AG08395 (cell line): ENCODE measurements at places on chromosomes 12 and 14.

DNA sequence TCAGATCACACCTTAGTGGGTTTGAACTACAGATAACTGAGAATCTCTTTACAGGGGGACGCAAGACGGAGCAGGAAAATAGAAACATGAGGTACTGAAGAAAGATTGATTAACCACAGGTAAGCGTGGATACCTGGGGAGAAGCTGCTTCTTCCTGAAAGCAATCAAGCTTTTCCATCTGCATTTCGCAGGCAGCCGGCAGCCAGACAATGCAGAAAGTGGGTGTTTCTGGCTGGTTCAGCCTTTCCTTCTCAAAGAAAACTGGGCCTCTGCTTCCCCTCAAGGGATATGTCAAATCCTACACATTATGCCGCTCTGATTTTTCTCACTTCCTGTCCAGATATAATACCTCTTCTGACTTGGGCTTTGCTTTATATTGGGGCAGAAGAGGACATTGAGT is 39.1 kb upstream of the PPFIA2 start:
- DNase-seq, result no peak

DNA sequence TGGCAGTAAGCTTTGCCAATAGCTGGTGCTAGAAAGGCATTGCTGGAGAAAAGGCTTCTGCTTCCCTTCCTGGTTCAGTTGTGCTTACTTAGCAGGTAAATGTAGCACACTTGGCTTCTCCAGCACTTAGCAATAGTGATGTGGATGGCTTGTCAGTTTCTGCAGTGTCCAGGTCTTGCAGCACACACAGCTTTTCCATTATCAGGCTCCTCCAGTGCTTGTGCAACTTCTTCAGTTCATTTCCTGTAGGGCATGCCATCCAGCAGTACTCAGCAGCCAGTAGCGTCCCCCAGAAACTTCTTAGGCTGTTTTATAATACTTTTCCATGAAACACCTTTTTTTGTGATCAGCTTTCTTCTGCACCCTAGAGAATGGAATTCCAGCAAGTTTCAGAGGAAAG is 154.6 kb downstream of the SLC6A15 start:
- DNase-seq, result peak; percentile 55

GRCh38 chr12:31647086-31647491 is 12.4 kb upstream of the ETFBKMT start:
- DNase-seq, result no peak

GRCh38 chr12:95146769-95147168 is 70.5 kb downstream of the FGD6 start:
- DNase-seq, result no peak

GRCh38 chr12:57993030-57993429 is 51.7 kb downstream of the ATP23 start:
- DNase-seq, result no peak

GRCh38 chr14:105026033-105026785 is 5.3 kb upstream of the CDCA4 start:
- DNase-seq, result no peak

- no peak for DNase-seq
These were observed 467 bp upstream of the JAG2 start for GRCh38 chr14:105168979-105169507.

DNA sequence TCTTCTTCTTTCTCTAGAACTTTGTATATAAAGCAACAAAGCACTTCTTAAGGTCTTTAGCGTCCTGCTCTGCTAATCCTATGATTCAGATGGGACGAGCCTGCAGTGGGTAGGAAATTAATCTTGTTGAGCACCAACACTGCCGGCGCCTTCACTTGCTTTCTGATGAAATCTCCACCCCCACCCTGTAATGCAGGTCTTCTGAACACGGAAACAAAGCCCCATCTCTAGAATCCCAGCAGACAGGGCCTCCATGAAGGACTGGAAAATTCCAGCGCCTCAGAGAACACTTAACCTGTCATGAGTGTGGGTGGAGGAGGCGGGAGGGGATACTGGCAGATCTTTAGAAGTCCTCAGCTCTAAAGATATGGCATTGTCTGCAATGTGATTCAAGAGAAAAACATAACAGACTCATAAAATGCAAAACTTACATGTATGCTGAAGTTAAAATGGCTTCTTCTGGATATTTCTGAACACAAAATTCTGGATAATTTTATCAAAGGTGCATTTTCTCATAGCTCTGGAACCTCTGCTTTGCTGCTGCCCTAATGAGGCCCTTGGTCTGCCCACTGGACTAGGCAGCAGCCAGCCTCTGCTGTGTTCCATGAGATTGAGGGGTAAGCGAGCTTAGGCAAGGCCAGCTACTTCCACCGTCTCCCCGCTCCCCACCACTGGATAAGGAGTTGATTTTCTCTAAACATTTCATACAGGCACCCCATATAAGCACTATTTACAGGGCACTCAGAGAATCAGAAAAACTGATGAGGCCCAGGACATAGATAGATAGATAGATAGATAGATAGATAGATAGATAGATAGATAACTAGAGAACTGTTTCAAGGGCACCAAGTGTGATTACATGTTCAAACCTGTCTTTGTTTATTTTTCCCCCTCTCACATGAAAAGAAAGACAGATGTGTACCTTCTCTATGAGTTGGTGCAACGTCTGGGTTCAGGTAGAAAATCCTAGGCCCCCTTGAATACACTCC is 43.1 kb downstream of the ZFP36L1 start:
- DNase-seq, result no peak

- DNase-seq, result no peak
These were observed 983.6 kb downstream of the VRK1 start for GRCh38 chr14:97780804-97781203.

DNA sequence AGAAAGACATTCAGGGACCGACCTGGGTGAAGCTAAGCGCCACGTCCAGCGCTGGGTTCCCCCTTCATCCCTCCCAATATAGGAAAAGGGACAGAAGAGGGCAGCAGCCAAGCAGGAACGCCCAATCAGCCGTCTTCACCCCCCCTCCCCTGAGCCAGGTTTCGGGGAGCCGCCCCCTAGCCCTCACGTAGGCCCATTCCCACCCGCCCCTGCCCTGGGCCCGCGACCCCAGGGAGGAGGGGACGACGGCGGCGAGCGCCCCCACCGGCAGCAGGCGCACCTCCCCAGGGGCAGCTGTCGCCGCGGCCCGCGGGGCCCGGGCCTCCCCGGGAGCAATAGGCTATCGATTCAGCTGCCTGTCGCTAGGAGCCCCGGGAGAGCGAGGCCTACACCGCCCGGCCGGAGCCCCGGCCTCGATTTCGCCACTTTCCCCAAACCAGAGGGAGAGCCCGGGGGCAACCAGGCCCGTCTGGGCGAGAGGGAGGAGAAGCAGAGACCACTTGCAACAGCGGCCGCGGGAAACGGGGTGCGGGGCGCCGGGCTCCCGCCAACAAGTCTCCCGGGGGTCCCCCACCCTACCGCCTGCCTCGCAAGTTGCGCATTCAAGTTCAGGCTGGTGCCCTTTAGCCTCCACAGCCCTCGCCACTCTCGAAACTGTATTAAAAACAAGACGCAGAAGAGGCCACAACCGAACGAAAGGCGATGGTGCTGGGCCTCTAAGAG is 1.3 kb downstream of the DCAF5 start:
- peak; percentile 76 for DNase-seq

- no peak for DNase-seq
These were observed 48.0 kb upstream of the ARID2 start for GRCh38 chr12:45681465-45681864.

GRCh38 chr12:48770756-48771155 is 18.1 kb downstream of the ADCY6 start:
- DNase-seq, result no peak

DNA sequence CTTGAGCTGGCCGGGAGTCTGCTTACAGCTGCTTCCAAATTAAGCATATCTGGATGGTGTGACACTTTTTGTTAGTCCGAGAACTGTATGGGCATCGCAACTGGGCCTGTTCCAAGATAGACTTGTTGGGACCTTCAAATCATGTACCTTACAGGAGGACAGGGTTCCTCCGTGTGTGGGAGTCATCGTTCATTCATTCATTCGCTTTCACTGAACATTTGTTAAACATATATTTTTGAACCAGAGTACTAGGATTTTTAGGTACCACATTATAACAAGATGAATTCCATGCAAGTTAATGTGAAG is 387 bp upstream of the IPO8 start:
- DNase-seq, result no peak

- DNase-seq, result no peak
These were observed 11.7 kb downstream of the BEST3 start for GRCh38 chr12:69687390-69687789.

- DNase-seq, result no peak
These were observed 129.5 kb upstream of the ATF1 start for GRCh38 chr12:50634379-50634778.
